Stimulated activated naive B cell treated with anti-CD40 and anti-IgM and Interleukin-4, amounts not matched to agents 10 μg/mL and 1 μg/mL and 100 μg/mL, for 72 hours (primary cell): ENCODE measurements at places on chromosomes 6 and 20.

DNA sequence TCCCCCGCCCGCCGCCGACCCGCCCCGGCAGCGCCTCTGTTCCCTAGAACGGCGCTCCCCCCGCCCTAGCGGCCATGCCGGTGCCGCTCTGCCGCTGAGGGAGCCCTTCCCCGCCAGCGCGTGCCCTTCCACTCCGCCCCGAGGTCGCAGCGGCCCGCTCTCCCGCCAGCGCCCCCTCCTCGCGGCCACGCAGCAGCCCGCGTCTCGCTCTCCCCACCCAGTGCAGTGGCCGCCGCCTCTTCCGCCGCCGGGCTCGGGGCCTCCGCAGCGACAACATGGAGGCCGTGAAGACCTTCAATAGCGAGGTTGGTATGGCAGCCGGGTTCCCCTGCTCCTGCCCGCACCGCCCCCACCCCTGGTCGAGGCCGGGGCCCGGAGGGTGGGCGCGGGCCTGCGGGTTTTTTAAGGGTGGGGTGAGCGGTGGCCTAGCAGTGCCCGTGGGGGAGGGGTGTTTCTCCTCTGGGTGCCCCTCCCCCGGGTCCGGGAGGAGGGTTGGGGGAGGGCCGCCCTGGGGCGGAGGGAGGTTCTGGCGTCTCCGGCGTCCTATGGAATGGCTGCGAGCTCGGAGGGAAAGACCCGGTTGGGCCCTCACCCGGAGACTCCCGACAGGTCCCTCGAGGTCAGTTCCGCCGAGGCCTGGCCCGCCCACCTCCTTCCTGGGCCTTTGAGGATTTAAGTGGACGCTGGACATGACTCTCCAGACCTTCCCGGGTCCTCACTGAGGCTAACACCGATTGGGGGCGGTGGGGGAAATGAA is 588 bp downstream of the SCAF8 start:
- peak; percentile 86 for DNase-seq

DNA sequence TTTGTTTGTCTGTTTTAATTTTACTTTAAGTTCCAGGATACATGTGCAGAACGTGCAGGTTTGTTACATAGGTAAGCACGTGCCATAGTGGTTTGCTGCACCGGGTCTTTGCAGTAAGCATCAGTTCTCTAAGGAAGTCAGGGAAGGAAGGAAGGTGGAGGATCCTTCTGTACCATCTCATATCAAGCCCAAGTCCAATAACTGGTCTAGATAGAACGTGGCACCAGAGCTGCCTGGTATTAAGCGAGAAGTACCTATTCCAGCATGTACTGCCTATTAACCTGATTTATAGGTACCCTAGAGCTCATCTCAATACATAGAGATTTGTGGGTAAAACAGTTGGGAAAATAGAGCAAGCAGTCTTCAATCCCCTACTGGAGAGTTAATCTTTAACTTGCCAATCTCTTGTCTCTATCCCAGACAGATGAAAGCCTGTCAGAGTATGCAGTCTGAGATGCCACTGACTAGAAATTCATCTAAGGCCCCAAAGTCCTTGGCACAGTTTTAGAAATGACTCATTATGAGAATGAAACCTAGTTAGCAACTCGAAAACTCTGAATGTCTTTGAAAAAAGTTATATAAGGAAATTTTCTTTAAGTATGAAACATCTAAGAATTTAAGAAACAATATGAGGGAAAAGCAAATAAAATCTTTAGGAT is 144.9 kb downstream of the TFAP2A start:
- no peak for DNase-seq

- no peak for DNase-seq
Observed at GRCh38 chr6:44285552-44286284, 15.5 kb downstream of the TMEM151B start.

- DNase-seq = no peak
Observed at GRCh38 chr20:15700147-15700765, 873.0 kb downstream of the KIF16B start.

DNA sequence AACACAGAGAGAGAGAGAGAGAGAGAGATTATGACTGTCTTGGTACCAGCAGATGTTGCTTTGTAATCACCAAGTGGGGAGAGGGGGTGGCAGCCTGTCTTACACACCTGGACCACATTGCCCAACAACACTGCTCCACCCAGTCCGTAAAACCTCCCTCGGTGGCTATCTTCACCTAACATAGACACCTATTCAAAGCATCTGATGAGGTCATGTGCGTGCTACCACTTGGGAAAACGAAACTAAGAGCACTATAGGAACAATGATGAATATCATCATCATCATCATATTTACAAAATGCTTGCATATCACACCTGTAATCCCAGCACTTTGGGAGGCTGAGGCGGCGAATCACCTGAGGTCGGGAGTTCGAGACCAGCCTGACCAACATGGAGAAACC is 24.1 kb upstream of the SALL4 start:
- no peak for DNase-seq

- DNase-seq = peak; percentile 32
Observed at GRCh38 chr6:152984513-152984872, 1.7 kb upstream of the FBXO5 start.

- no peak for DNase-seq
Observed at GRCh38 chr20:62724692-62725595, 16.3 kb downstream of the NTSR1 start.

GRCh38 chr6:157908369-157909281 is 73.0 kb upstream of the SYNJ2 start:
- peak; percentile 22 for DNase-seq

GRCh38 chr6:168150551-168151320 is 71.7 kb upstream of the FRMD1 start:
- no peak for DNase-seq

- DNase-seq = no peak
Observed at GRCh38 chr6:39791311-39791710, 865 bp upstream of the DAAM2 start.

DNA sequence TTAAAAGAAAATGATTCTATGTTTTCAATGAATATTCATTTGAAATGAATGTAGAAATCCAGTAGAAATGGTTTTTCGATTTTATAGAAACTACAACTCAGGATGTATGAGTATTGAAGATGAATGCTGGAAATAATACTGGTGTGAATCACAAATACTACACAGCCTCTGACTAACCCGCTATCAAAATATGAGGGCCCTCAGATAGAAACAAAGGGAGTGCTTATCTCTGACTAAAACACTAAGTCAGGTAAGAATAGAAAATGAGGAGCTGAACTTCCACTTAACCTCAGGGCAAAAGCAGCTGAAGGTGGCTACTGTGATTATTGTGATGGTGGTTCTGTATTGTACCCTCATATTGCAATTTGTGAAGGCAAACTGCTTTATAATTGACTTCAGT is 220.9 kb upstream of the RNF217 start:
- DNase-seq = no peak

GRCh38 chr20:44028868-44029847 is 114.5 kb downstream of the TOX2 start:
- DNase-seq = no peak

- DNase-seq = no peak
Observed at GRCh38 chr20:23640018-23640601, 2.4 kb upstream of the CST3 start.

GRCh38 chr6:84696166-84696565 is 68.2 kb downstream of the TBX18 start:
- DNase-seq = no peak

DNA sequence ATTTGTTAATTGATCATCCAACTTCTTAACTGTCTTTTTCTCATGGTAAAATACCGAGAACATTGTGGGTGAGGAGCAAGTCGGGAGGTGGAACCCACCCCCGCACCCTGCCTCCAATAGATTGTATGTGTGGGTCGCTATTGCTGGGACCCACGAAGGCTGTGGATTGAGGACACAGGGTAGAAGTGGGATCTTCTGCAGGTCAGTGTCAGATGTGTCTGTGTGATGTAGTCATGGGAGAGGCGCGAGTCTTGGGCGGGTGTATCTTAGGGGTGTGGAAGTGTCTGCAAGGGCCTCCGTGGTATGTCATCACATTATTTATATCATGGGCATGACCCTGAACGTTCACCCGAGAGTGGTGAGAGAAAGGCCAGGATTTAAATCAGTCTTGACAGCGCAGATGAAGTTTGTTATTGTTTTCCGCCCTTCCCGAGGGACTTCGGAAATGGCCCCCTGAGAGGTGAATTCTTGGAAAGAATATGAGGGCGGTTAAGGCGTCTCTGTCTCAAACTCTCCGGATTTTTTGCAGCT is 472 bp upstream of the PAQR8 start:
- DNase-seq = no peak

DNA sequence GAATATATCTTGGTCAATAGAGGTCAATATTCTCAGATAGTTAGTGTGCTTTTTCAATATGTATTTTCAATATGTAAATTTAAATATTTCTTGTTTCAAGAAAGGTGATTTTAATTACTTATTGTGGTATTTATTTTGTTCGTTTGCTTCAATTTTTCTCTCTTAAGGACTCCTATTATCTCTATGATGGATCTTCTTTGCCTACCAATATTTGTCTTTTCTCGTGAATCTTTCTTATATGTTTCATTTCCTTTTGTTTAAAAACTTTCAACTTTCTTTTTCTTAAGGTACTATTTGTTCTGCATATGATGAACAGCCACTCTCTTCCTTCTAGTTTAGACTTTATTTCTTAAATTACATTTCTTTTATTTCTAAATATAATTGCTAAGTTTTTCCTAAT is 46.1 kb upstream of the PSMF1 start:
- no peak for DNase-seq

GRCh38 chr6:88916615-88917208 is 46.7 kb downstream of the RNGTT start:
- no peak for DNase-seq

DNA sequence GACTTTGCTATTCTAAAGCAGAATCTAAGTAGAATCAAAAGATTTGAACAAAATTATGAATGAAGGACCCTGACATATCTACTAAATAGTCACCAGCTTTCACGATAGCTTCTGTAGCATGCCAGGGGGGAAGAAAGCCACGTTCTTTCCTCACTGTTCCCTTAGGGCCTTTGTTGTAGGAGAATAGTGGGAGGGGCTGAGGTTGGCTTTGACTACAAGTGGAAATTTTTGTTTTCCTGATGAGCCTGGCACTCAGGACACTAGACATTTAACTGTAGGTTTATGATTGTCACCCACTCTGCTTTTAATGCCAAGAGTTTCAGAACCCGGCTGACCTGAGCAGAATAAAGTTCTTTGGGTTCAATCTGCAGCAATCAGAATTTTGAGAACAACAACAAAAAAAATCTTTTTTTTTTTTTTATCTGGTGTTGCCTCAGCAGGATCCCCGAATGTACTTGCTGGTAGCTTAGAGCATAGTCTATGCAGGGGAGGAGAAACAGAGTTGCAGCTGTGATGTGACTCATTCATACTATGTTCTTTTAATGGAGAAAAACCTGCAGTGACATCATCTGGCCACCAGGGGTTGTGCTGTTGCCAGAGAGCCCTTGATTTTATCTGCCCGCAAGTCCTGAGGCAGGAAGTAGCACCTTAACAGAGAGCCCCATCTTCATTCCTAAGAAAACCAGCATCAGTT is 38.5 kb downstream of the TPD52L1 start:
- DNase-seq = peak; percentile 33

DNA sequence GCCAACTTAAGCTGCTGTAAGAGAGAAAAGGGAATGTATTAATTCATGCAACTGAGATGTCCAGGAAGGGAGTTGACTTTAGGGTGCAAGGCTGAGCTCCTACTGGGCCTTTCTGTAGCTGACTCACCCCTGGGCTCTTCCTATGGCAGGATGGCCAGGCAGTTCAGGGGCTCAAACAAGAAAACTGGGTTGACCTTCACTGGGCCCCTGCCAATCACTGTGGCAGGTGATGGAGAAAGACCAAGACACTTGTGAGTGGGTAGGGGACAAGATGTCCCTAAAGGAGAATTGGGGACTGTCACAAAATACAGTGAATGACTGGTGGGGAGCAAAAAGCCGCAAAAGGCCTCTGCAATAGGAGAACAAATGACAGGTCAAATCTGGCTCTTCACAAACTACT is 21.5 kb upstream of the RALGAPA2 start:
- DNase-seq = no peak

DNA sequence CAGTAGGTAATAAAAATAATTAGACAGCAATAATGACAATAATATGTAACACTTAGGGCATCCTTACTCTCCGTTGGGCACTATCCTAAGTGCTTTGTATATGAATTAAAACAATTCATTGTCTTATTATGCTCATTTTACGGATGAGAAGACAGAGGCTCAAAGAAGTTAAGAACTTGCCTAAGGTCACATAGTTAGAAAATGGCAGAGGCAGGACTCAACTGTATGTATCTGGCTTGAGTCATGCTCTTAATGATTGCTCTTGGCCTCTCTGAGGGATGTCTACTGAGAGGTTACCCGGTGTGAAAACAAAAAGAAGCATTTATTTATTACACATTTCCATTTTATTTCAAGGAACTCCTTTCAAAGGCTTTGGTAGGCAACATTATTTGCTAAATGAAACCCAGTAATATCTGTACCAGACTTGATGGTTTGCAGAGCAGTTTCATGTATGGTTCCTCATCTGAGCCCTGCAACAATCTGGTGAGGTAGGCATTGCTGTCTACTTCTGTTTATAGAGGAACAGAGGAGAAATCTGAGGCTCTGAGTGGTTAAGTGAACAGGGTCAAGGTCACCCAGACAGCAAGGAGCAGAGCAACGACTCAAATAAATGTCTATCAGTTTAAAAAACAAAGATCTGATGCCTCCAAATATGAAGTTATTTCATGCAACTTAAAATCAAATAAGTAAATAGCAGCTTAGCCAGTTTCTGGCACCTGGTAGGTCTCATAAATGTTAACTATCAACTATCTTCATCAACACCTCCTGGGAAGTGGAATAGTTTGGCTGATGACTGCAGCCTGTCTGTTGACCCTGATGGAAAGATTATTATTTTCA is 4.2 kb upstream of the PARD6B start:
- no peak for DNase-seq

GRCh38 chr20:49656304-49656703 is 57.4 kb downstream of the B4GALT5 start:
- DNase-seq = no peak

DNA sequence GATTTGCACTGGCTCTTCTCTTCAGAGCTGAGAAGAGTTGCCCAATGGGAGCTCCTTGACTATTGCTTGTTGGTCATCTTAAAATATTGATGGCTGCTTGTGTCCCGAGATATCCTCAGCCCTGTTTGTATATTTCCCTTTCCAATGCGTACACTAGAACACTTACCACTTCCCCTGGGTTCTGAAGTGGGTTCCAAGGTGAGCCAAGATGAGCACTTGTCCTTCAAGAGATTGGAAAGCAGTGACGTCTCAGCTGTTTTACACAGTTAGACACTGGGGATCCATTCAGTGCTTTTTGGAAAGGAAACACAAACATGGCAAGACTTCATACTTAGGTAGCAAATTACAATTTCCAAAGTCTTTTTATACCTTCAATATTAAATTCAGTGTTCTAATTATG is 716.4 kb upstream of the CITED2 start:
- no peak for DNase-seq

GRCh38 chr6:7916959-7917358 is 6.4 kb upstream of the TXNDC5 start:
- DNase-seq = no peak

- no peak for DNase-seq
Observed at GRCh38 chr6:99590728-99591672, 15.6 kb upstream of the PRDM13 start.
